ENCODE measurements at places on chromosomes 16 and 17. TPM values are rescaled to one million over a fixed set of nuclear protein-coding genes. Genes with fewer than 3 reads are reported as not detected.
A peak's percentile ranks its signal among the peaks of the same experiment; 100 is the strongest.

GRCh38 chr17:41544491-41544892 lies 16.4 kb upstream of the KRT19 start:
- peak overlapping the region; percentile 47 for H3K27ac ChIP-seq
- peaks cover 30% of the 10 kb centered on the region for H3K4me1 ChIP-seq
- no peak overlapping the region for H3K4me3 ChIP-seq
- no peak for DNase-seq

DNA sequence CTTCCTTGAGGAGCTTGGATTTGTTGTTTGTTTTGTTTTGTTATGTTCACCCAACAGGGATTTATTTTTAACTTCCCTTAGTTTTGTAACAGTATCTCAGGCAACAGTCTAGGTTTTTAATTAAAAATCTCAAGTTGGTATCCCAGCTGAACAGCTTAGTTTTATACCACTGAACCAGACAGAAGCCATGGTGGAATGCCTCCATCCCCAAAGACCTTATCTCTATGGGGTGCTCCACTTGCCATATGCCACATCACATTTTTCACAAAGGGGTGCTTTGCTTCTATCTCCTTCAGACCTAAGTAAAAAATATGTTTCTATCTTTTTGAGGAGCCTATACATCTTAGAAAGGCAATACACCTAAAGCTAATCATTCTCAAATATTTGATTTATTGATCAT lies 715.8 kb upstream of the KIF2B start:
- H3K27ac ChIP-seq: no peak overlapping the region
- no peaks in the 10 kb centered on the region for H3K4me1 ChIP-seq
- no peak overlapping the region for H3K4me3 ChIP-seq
- DNase-seq: no peak
- H3K27me3 ChIP-seq: no peaks in the 10 kb centered on the region
- H3K36me3 ChIP-seq: no peaks in the 10 kb centered on the region

DNA sequence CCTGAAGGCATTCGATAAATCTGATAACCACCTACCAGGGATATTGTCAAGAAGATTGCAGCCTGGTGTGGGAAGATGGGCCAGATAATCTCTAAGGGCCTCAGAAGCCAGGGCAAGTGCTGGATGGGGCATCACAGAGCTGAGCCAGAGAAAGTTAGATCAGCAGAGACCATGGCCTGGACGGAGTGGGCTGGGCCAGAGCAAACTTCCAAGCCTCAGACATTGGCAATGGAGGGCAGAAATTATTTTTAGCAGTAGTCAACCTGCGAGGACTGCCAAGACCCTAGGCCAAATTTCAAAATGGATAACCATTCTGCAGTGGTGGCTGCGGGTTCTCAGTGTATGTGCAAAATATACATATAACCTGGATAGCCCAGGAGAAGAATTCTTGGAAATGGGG lies 18.5 kb downstream of the ERCC4 start:
- no peaks in the 10 kb centered on the region for H3K4me1 ChIP-seq
- no peak overlapping the region for H3K27ac ChIP-seq
- DNase-seq: no peak
- H3K4me3 ChIP-seq: no peak overlapping the region
- peaks cover 20% of the 10 kb centered on the region for H3K36me3 ChIP-seq

DNA sequence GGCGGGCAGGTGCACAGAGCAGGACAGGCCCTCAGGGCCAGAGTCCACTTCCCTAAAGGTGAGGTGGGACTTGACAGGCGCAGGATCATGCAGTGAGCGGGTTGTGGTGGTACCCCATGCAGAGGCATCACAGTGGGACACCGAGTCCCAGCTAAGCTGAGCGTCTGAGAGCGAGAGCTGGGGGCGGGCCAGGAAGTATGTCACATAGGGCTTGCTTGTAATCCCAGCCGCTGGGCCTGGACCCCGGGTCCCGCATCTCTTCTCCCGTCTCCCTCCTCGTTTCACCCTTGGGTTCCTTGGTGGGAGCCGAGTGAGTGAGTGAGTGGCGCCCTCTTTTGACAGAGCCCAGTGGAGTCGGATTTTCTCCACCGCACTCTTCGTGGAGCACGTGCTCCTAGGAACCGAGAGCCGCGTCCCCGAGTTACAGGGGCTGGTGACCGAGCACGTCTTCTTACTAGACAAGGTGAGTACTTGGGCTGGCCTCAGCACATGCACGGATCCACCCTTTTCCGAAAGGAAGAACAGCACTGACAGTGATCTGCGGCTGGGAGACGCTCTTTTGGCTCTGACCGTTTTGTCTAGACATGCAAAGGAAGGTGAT lies 50.8 kb upstream of the ENDOV start:
- no peaks in the 10 kb centered on the region for H3K27me3 ChIP-seq
- no peak overlapping the region for H3K27ac ChIP-seq
- no peaks in the 10 kb centered on the region for H3K4me1 ChIP-seq
- no peak overlapping the region for H3K4me3 ChIP-seq
- H3K36me3 ChIP-seq: peaks cover 19% of the 10 kb centered on the region

DNA sequence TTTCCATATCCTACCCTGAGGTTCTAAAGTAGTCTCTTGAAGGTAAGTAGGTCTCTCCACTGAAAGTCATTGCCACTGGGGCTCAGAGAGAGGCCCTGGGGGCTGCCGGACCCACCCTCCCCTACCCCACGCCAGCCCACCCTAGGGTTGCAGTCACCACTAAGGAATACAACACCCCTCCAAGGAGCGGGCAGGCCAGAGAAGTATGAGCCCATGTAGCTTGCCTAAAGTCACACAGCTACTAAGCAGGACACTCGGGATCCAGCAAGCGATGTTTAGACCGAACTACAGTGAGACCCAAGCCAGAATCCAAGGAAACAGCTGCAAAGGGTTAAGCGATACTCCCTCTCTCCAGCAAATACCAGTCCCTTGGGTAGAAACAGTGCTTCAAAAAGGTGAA lies 27.0 kb downstream of the C16orf78 start:
- H3K4me1 ChIP-seq: no peaks in the 10 kb centered on the region
- H3K27me3 ChIP-seq: peaks cover 31% of the 10 kb centered on the region
- H3K4me3 ChIP-seq: no peak overlapping the region
- H3K36me3 ChIP-seq: peaks cover 3% of the 10 kb centered on the region

DNA sequence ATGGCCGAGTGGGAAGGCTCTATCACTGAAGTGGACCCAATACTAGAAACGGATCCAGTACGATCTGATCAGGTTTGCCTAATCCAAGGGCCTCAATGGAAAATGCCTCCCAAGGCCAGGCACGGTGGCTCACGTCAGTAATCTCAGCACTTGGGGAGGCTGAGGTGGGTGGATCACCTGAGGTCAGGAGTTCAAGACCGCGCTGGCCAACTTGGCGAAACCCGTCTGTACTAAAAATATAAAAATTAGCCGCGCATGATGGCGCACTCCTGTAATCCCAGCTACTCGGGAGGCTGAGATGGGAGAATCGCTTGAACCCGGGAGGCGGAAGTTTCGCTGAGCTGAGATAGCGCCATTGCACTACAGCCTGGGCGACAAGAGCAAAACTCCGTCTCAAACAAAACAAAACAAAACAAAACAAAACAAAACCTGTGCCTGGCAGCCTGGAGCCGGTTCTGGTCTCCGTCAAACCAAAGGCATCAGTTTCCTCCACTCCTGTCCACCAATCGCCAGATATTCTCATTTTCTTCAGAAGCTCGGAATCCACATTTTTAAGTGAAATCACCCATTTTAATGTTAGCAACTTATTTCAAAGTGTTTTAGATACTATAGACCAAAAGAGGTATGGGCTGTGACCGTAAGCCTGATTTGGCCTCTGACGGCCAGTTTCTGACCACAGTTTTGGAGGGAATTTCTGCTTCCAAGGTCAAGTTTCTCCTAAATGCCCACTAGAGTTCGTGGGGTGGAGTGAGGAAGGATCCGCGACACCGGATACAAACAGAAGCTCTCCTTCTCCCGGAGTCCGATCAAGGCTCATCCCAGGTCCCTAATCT lies 664 bp downstream of the NQO1 start:
- H3K36me3 ChIP-seq: no peaks in the 10 kb centered on the region
- peak overlapping the region; percentile 100 for H3K27ac ChIP-seq
- peak overlapping the region; percentile 98 for H3K4me3 ChIP-seq
- peaks cover 60% of the 10 kb centered on the region for H3K4me1 ChIP-seq
- H3K27me3 ChIP-seq: no peaks in the 10 kb centered on the region
- no peak for DNase-seq

- H3K27me3 ChIP-seq: peaks cover 9% of the 10 kb centered on the region
- no peak overlapping the region for H3K27ac ChIP-seq
- no peak for DNase-seq
Observed at GRCh38 chr17:32976605-32977004, 15.0 kb upstream of the SPACA3 start.

DNA sequence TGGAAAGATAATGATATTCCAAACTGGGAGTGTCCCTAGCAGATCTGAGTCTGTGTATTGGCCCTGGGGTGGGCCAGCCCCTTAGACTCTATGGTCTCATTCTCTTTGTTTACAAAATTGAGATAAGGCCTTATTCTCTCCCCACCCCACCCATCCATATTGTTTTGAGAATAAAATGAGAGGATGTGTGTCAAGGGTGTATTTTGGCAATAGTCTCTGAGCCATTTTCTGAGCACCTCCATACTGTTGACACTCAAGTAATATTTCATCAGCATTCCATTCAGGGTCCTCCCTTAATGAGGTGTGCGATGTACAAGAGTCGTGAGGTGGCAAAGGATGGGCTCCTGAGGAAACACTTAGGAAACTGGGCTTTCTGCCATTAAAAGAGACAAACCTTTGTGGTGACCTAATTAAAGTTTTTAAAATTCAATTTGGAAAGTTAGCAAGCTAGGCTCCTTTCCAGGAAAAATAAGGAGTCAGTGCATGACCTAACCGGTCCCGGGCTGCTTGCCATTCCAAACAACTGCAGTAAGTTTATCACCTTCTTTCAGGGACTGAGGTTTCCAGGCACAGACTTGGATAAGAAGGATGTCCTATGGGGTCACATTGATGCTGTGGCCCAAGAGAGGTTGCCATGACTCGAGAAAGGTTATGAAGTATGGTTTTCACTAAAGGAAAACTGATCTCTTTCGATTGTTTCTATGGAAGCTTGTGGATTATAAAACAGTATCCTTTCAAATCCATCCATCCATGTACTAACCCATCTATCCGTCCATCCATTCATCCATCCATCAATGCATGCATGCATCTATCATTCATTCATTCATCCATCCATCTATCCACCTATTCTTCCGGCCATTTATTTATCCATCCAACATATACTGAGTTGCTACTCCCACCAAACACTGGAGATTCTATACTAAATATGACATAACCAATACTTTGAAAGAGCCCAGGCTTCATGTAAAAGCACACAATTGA lies 443.3 kb downstream of the UTP18 start:
- H3K36me3 ChIP-seq: no peaks in the 10 kb centered on the region
- H3K4me1 ChIP-seq: peaks cover 6% of the 10 kb centered on the region
- H3K27ac ChIP-seq: no peak overlapping the region
- H3K27me3 ChIP-seq: no peaks in the 10 kb centered on the region
- H3K4me3 ChIP-seq: no peak overlapping the region
- no peak for DNase-seq

GRCh38 chr17:12627177-12627629 lies 38.5 kb upstream of the MYOCD start:
- H3K4me1 ChIP-seq: peaks cover 12% of the 10 kb centered on the region
- no peaks in the 10 kb centered on the region for H3K27me3 ChIP-seq
- no peak overlapping the region for H3K4me3 ChIP-seq
- H3K27ac ChIP-seq: no peak overlapping the region
- DNase-seq: no peak

DNA sequence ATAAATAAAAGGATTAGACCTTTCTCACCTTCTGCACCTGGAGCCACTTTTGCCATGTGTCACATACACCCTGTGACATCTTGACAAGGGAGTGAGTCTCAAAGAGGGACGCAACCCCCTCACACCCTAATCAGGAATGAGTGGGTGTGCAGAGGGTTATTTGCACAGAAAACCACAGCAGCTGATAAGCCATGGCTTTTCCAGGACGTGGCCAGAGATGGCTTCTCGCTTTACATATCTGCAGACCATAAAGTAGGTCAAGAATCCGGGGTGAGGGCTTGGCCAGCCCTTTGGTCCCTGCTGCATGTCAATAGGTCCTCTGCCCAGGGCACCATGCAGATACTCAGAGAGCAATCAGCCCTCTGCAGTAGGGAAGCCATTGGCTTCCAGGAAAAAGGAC lies 2.4 kb upstream of the CD300LF start:
- H3K27me3 ChIP-seq: peaks cover 34% of the 10 kb centered on the region
- no peak overlapping the region for H3K27ac ChIP-seq
- H3K4me1 ChIP-seq: no peaks in the 10 kb centered on the region
- no peak overlapping the region for H3K4me3 ChIP-seq

The CIITA gene
- total RNA-seq: not detected

DNA sequence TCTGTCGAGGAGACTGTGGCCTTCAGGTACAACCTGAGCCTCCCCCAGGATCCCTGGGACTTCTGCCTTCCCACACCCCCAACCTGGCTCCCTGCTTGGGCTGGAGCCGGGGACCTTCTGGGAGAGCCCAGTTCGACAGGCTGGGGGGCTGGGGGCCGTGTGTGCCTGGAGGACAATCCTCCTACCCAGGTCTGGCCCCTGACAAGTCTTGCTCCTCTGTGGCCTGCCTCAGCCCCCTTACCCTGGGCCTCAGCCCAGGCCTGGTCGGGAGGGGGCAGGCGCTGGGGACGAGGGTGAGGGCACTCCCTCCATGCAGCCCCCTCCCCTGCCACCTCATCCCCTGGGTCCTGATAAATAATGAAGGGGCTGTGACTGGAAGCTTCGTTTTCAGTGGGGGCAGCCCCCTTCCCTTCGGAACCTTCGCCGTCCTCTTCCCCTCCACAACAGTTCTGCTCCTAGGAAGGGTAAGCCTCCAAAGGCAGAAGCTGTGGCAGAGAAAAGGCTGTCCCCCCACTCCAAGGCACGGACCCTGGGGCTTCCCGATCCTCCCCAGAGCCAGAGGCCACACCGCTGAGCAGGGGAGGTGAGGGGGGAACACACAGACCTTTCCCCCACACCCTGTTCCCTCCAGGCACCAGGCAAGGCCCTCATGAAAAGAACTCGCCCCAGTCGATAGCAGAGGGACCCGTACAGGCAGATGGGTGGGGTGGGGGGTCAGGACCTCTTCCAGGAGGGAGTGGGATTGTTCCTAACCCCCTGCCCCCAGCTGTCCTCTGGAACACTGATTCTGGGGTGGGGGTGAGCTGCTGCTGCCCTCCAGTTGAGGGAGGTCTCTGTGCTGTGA lies 5.0 kb upstream of the BAHCC1 start:
- H3K36me3 ChIP-seq: peaks cover 5% of the 10 kb centered on the region
- H3K27me3 ChIP-seq: peaks cover 21% of the 10 kb centered on the region
- peaks cover 79% of the 10 kb centered on the region for H3K4me1 ChIP-seq
- DNase-seq: no peak

DNA sequence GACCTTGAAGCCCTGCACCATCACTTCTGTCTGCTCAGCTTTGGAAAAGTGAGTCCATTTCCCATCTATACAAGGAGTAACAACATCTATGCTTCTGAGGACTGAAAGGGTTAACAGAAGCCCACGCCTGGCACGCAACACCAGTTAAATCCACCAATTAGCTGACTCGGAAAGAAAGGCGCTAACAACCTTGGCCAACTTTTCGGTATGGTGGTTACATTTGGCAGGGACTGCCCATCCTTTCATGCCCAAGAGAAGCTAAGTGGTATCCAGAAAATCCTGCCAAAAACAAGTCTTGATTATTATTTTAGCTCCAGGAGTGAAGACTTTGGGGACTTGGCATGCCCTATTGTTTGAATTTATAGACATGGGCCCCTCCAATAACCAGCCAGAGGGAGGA lies 202.3 kb upstream of the RPL38 start:
- no peak for DNase-seq
- H3K4me1 ChIP-seq: peaks cover 5% of the 10 kb centered on the region
- no peaks in the 10 kb centered on the region for H3K27me3 ChIP-seq
- H3K4me3 ChIP-seq: no peak overlapping the region
- H3K27ac ChIP-seq: no peak overlapping the region
- no peaks in the 10 kb centered on the region for H3K36me3 ChIP-seq

Data from neural crest cell (in vitro differentiated cells).